ENCODE measurements at places on chromosomes 12 and 14. TPM values are rescaled to one million over a fixed set of nuclear protein-coding genes. Genes with fewer than 3 reads are reported as not detected.

GRCh38 chr12:62684570-62685295 is 218.1 kb downstream of the MON2 start:
- DNase-seq = no peak

Gene PIANP
- total RNA-seq = 81.4 TPM

DNA sequence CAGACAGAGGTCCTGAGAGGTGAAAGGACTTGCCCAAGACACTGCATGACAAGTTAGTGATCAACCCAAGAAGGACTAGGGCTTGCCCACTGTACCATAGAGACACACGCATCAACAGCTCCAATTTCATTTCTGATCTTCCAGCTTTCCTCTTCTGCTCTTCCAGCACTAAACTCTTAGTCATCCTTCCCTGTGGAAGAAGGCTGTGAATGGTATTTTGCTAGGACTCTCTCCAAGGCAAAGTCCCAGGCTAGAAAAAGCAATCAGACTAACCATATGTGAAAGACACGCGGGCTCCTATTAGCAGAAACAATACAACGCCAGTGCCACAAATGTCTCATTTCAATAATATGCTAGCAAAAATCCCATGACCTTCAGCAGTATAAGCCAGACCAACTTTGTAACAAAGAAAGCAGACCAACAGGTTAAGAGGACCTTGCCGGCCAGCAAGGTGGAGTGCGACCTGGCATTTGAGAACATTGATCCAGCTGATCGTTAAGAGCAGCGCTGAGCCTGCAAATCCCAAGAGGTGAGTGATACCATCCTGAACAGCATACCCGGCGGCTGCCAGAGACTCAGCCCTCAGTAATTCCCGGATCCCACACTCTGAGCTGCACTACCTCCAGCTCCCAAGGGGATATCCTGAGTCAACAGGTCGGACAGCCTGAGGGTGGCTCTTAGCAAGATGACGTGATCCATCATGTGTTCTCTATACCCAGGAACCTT is 132.5 kb downstream of the FOXN3 start:
- no peak for DNase-seq

Gene CIROP
- total RNA-seq = 1.9 TPM

DNA sequence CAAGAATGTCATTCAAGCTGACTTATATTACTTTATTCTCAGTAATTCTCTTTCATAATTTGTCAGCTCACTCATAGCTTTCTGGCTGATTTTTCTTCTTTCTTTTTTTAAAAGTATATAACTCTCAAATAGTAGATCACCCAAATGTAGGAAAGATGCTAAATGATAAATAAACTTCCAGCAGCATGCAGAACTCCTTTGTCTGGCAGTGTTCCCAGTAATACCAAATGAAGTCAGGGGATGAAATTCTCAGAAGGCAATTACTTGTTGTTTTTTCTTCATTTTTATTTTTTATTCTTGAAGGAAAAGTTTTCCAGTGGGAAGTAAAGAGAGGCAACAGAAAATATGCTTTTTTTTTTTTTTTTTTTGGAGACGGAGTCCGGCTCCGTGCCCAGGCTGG is 133.3 kb upstream of the SLCO1C1 start:
- DNase-seq = no peak

Gene PTGR2
- 21.1 TPM for total RNA-seq

GRCh38 chr12:103626498-103626897 is 39.4 kb downstream of the STAB2 start:
- DNase-seq = no peak

- DNase-seq = no peak
Observed at GRCh38 chr12:49798248-49798647, 30.0 kb downstream of the NCKAP5L start.

Gene SLCO1B1
- not detected for total RNA-seq

DNA sequence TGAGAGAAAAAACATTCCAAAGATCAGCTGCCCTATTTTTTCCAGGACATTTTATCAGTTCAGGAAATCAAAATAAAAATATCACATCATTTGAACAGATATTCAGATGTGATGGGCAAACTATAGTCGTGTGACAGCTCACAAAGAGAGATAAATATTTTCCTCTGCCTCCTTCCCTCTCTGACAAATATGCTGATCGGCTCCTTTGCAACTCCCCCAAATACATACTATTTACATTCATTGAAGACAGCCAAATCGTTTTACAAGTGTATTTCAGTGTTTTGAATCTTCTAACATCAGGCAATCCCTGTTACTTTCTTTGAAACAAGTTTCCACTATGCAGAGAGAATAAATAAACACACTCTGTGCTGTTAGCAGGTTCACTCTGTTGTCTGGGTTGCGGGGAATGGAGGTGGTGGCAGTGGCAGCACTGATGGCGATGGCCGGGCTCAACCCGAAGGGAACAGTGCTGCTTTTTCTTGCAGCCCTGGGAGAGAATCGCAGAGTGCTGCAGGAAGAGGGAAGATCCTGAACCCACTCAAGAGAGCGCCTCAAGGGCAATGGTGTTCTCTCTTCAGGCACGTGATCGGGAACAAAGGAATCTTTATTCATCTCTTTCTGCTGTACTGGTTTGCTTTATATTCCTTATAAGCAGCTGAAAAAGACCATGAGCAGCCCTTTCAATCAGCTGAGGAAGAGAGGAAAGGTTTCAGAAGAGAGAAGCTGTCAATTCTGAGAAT is 142.5 kb downstream of the PHLDA1 start:
- peak; percentile 31 for DNase-seq

Data from dorsolateral prefrontal cortex (tissue), 122 donors.